Activated T-helper 2 cell treated with anti-CD3 and anti-CD28 coated beads, Interferon-gamma antibody, Interleukin-2, Interleukin-4, amounts not matched to agents 10 μg/mL and 5 μg/mL and 100 μg/mL, durations not matched to agents 14 hours and 24 hours and 36 hours (primary cell): ENCODE measurements at places on chromosomes 2 and 18. TPM values are rescaled to one million over a fixed set of nuclear protein-coding genes. Genes with fewer than 3 reads are reported as not detected.

The NEDD4L gene
- 5.1 and 6.2 TPM in 2 replicates for total RNA-seq

The MRPL53 gene
- 102 and 110 TPM in 2 replicates for total RNA-seq

The EN1 gene
- total RNA-seq, result not detected in 2 replicates

The PASK gene
- 72.5 and 75.8 TPM in 2 replicates for total RNA-seq

DNA sequence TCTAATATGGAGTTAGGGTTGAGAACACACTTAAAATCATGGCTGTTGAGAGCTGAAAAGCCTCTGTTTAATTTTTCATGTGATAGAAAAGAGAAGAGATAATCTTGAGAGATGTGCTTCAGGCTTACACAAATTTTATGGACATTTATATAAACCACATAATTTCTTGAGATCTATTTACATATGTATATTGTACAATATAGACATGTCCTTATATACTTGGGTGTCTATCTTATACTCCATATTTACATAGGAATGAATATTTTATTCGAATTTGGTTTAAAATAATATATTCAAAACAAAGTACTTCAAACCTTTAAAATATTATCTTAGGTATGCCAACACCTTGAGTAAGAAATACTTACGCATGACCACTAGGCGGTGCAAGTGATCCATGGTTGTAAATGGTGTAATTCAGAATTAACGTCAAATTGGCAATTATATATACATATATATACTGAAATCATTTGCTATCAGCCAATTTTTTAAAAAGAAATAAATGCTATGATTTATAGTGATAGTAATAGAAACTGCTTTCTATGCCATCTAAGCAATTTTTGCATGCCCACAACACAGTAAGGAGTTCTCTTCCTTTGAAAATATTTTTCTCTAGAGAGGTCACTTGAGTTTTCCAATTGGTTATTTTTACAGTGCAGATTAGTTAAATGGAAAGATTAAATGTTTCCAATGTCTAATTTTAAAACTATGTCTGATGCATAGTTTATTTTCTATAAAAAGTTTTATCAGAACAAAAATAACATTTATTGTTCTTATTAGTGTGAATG is 37.6 kb upstream of the SPAG16 start:
- no peak for DNase-seq

- DNase-seq, result no peak
Measured at GRCh38 chr18:42838546-42839145, 276.8 kb downstream of the RIT2 start.

DNA sequence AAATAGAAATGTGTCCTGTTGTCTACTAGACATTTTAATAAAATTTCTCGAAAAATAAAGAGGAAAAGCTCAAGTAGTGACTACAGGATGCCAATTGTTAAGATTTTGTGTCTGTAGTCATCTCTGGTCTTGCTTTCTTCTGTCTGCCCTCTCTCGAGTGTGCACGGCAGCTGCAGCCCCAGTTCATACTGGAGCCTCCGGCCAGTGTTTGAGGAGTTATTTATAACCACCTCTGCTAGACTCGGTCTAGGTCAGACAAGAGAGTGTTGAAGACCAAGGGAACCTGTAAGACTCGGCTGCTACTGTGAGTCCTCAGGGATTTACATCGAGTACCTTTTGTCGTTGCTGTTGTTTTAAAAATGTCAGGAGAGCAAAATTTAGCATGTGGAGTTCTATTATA is 810.1 kb upstream of the POU3F3 start:
- DNase-seq, result no peak

DNA sequence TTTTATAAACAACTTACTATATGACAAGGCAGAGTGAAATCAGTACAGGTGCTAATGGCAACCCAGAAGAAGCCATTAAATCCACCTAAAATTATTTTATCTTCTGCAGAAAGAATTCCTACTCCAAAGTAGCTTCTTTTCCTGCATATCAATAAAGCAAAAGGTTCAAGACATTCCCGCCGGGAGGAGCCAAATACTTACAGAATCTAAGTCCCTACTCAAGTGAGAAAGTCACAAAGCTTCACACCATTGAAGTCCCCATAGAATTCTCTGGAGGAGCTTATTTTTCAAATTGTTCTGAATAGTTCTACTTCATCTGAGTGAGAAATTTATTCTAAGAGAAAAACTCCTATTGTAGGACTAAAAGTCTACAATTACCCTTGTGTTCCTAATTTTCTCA is 233.7 kb upstream of the HNRNPA3 start:
- DNase-seq, result no peak

DNA sequence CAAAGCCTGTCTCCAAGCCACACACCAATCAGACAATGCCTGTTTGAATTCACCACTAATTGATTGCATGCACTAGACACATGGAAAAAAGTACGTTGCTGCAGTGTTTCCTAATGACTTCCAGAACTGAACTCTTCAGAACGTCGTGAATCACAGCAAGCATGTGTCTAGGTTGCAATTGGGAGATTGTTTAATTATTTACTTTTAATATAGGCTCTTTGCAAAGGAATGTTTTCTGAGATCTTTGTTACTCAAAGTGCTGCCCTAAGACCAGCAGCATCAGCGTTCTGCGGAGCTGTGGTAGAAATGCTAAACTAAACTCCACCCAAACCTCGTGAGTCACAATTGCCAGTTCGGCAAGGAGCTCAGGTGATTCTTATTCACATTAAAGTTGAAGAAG is 52.7 kb upstream of the CCDC68 start:
- no peak for DNase-seq

GRCh38 chr18:79639072-79639829 is 40.4 kb upstream of the CTDP1 start:
- no peak for DNase-seq

- DNase-seq, result no peak
Measured at GRCh38 chr18:61414086-61414485, 80.9 kb downstream of the CDH20 start.

DNA sequence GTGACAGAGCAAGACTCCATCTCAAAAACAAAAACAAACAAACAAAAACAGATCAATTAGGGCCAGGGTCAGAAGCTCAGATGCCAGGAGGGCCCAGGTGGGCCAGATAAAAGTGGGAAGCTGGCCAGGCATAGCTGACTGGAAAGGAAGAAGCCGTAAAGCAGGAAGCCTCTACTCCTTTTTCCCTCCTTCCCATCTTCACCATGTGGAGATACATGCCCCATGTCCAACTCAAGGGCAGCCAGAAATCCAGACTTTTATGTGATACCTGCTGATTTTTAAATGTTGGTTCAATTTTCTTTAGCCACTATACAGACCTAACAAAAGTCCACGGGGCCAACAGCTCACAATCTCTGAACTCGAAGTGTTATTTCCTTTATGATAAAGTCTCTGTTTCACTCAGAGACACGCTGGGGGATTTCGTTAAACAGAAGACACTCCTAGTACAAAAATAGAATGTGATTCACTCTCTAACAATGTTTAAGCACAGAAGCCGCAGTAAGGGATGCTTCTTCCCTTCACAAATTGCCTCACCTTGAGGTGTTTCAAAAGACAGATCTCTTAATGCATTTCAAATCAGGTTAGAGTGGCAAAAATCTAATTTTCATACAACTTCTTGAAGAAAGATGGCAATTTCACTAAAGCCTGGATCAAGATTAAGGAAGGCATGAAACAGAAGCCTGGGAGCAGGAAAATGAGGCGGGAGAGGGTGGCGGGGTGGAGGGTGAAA is 14.0 kb downstream of the TMEM247 start:
- no peak for DNase-seq

- DNase-seq, result no peak
Measured at GRCh38 chr2:46342566-46343315, 45.5 kb downstream of the EPAS1 start.

- DNase-seq, result no peak
Measured at GRCh38 chr2:49404108-49404507, 249.8 kb upstream of the FSHR start.

GRCh38 chr2:119808516-119809147 is 48.9 kb downstream of the PTPN4 start:
- DNase-seq, result no peak

- DNase-seq, result no peak
Measured at GRCh38 chr2:30504731-30505130, 57.7 kb downstream of the LCLAT1 start.

DNA sequence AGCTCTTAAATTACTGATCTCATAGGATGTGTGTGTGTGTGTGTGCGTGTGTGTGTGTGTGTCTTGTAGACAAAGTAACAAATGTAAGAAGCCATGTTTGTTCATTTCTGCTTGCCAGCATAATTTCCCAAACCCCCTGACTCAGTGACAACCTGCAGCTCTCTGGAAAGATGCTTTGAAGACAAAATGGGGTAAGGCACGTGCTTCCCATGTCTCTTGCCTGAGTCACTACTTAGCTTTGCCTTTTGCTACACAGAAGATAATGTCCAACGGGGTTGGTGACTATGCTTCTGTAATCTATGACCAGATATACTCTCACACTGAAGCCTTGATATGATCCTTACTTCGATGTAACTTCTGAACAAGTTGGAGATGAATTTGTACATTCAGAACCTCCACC is 332.0 kb downstream of the SLC4A3 start:
- DNase-seq, result no peak

DNA sequence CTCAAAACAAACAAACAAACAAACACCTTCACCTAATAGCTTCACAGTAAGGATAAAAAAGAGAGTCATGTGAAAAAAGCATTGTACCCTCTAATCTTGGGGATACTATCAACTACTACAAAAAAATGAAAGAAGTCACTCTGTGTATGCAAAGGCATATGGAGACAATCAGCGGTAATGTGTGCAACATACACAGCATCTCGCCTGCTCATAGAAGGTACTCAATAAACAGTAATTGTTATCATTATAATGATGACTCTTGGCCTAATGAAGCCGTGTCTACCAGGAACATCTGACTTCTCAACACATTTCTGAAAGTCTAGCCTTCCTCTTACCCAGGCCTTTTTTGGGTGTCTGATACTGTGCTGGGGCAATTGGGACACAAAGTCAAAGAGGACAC is 55.3 kb downstream of the MYCN start:
- no peak for DNase-seq

GRCh38 chr2:182068811-182069210 is 83.2 kb downstream of the PPP1R1C start:
- no peak for DNase-seq

DNA sequence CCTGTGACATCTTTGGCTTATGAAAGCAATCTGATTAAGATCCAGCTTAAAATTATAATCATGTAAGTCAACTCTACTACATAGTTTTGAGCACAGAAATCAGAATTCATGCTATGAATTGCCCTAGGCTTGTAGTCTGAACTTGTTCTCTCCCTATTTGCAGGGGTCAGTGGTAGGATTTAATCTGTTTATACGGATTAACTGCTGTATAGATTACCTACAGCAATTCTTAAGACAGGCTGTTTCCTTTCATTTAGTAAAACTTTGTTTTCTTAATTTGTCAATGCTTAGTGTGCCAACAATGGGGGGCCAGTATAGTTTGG is 287.9 kb downstream of the PDE11A start:
- no peak for DNase-seq
